SJCRH30 (cell line): ENCODE measurements at places on chromosomes 16 and 17.

DNA sequence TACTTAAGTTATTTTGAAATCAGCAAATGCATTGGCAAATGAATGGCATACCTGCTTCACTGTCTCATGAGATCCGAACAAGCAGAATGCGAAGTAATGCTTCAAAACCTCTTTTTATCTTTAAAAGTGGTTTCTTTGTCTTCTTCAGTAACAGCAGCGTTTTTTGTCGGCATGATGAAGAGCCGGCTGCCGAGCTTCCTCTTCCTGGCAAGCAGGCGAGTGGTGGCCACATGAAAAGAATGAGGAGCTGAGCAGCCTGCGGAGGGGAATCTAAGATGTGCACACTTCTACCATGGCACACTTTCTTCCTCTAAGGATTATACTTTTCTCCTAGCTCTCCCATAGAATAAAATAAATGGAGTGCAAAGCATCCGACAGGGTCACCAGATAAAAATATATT lies 42.4 kb upstream of the AKTIP start:
- DNase-seq: no peak

DNA sequence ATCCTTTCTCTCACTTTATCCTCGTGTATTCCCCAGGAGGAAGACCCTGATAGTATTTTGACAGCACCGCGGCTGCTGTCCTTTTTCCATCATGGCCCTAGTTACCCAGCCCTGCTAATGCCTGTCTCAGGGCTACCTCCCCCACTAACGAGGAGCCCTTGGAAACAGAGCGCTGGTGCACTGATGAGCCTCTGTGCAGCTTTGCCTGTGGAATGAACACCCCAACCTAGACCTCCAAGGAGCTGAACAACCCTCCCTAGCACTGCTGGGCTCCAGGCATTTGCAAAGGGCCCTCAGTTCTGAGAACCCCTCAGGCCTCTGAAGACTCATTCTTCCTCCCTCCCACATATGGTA lies 23.3 kb upstream of the CCL1 start:
- no peak for DNase-seq

DNA sequence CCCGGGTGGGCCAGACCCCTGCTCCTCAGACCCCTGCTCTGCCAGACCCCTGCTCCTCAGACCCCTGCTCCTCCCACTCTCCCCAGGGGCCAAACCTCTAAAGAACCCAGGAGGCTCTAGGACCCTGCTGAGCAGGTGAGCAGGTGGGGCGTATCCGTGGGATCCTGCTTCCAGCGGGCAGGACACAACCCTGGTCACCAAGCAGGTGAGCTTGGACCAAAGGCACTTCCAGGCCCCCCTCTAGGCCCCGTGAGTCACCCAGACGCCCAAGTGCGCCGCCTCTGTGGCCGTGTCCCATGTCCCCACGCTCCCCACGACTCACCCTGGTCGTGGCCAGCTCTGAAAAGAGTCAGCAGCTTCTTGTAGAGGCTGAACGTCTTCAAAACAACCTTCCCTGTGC lies 5.0 kb downstream of the CYBC1 start:
- no peak for DNase-seq

DNA sequence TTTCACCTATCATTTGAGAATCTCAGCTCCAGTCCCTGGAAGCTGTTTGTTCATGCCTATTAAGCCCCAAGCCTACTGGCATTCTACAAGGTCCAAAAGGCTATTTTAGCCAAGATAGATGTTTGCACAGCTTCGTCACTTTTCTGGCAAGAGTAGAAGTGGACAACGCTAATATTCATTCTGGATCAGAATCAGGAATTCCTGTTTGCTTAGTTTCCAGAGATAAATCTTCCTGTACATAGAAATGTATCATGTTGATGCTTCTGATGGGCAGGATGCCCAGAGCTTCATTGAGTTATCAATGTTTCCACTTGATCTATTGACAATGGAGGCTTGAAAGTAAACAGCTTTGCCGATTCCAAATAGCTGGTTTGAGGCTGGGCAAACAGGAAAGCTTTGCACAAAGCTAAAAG lies 260.7 kb upstream of the CA10 start:
- DNase-seq: no peak

- no peak for DNase-seq
Observed at GRCh38 chr17:82754297-82755208, 2.7 kb downstream of the TBCD start.

DNA sequence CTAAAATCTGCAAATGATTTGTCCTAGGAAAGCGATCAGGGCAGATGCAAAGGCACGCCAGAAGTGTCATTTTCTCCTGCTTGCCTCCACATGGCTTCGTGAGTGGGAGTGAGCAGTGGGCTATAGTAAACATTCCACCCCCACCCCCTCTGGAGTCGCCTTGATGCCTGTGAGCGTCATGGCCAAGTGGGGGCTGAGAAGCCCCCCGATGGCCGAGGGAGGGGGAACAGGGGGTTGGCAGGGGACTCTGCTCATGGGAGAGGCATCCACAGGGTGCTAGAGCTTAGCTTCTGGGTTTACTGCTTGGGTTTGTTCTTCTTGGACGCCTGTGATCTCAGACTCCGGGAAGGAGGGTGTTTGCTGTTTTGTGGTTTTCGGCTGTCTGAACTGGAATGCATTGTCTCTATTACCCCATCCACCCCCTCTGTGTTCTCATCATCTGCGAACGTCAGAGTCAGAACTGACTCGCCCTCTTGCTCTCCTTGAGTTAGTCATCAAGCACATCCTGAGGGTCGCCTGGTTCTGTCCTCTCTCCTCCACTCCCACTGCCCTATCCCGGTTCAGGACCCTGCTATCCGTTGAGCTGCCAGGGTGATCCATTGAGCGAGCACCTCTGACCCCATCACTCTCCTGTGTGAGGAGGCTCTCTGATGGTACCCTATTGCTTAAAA lies 15.4 kb downstream of the TNS4 start:
- DNase-seq: peak; percentile 57

DNA sequence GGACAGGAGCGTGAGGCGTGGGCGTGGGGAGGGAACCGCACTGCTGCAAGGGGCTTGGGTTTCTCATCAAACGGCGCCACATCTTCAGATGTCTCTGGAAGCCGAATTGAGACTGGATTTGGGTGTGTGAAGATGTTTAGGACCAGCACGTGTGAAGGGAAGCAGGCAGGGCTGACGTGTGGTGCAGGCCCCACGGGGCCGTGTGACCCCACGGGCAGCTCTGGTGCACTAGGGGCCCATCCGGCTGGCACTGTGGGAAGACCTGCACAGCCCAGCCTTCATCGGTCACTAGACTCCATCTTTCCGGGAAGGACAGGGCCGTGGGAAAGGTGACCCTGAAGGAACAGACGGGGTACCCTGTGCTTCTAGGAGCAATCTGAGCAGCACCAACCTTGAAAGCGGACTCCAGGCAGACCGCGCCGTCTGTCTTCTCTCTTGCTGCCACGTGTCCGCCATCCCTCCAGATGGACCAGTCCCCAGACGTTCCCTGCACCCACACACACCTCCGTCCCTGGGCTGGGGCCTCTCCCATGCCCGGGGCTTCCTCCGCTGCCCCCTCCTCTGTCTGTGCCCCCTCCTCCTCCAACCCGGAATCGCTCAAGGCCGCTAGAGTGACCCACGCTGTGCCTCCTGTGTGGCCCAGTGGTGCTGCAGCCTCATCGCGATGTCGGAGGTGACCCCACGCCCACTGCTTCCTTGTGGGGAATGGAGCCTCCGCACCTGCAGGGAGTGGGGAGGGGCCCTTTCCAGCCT lies 23.4 kb upstream of the CBFA2T3 start:
- DNase-seq: no peak

DNA sequence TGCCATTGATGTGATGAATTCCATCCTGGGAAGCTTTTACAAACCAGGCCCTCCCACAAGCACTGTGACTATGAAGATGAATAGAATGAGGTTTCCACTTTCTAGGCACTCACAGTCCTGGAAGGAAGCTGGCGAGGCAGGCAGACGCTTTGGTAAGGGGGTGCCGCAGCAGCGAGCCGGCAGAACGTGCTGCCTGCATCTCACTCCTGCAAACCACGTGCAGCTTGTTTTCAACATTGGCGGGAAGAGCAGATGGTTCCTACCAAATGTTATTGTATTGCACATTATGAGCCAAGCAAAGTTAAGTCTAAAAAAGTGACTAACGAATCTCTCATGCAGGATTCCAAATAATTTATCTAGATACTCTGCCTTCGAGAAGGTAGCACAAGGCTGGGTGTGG lies 3.7 kb upstream of the DNAI2 start:
- DNase-seq: no peak

DNA sequence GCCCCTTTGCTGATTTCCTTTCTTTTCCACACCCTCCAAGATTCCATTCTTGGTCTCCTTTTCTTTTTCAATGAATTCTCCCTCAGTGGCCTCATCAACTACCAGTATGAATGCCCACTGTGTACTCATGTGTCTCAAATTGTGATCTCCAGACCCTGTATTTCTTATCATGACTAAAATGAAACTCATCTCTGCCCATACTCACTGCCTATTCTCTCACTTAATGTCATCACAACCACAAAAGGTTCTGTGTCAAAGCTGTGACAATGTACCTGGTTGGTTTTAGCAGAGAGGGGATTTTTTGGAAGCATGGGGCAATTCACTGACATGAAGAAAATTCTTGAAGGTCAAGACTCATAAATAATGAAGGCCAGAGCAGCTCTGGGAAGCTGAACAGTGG lies 11.5 kb upstream of the TBX4 start:
- DNase-seq: no peak

GRCh38 chr16:12132290-12132689 lies 155.8 kb downstream of the SNX29 start:
- no peak for DNase-seq

GRCh38 chr16:78211946-78212345 lies 112.5 kb downstream of the WWOX start:
- no peak for DNase-seq

DNA sequence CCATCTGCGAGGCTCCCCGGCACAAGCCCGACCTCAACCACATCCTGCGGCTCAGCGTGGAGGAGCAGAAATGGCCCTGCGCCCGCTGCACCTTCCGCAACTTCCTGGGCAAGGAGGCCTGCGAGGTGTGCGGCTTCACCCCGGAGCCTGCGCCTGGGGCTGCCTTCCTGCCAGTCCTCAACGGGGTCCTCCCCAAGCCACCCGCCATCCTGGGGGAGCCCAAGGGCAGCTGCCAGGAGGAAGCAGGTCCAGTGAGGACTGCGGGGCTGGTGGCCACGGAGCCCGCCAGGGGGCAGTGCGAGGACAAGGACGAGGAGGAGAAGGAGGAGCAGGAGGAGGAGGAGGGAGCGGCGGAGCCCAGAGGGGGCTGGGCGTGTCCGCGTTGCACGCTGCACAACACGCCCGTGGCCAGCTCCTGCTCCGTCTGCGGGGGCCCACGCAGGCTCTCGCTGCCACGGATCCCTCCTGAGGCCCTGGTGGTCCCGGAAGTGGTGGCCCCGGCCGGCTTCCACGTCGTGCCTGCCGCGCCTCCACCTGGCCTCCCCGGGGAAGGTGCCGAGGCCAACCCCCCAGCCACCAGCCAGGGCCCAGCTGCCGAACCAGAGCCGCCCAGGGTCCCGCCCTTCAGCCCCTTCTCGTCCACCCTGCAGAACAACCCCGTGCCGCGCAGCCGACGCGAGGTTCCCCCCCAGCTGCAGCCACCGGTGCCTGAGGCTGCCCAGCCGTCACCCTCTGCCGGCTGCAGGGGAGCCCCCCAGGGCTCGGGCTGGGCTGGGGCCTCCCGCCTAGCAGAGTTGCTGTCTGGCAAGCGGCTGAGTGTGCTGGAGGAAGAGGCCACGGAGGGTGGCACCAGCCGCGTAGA lies 13.1 kb upstream of the PRR35 start:
- DNase-seq: no peak

DNA sequence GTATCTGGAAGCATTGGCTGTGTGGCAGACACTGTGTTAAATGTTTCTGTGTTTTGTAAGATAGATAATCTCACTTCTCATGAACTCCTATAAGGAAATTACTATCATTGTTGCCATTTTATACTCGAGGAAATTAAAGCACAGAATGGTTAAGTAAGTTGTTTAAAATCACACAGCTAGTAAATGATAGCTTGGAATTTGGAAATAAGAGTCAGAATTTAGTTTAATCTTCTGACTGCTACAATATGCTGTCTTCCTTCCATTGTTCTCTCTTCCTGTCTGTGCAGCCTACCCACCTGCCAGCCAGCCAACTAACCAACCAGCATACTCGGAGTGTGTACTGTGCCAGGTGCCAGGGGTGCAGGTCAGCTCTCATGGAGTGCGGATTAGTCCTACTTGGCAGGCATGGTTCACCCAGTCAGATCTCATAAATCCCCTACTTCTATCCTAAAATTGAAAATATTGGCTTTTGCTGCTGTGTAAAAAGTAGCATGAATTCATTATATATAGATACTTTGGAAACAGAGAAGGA lies 79.9 kb upstream of the LGALS9 start:
- no peak for DNase-seq

DNA sequence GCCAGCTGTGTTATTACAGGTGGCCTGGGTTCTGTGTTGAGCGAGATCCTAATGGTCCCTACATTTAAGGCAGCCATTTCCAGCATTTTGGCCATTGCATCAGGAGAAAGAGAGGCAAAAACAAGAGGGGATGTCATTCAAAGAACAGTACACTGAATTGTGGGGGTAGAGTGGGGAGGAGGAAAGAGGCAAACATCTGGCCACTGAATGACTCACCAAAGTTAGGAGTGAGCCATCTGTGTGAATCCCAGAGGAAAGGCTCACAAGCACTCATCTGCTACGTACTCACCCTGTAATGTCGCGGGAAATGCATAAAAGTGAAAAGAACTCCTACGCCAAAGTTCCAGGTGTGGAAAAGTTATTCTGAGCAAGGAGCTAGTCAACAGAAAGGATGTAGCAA lies 16.7 kb downstream of the KRABD2 start:
- DNase-seq: peak; percentile 50

DNA sequence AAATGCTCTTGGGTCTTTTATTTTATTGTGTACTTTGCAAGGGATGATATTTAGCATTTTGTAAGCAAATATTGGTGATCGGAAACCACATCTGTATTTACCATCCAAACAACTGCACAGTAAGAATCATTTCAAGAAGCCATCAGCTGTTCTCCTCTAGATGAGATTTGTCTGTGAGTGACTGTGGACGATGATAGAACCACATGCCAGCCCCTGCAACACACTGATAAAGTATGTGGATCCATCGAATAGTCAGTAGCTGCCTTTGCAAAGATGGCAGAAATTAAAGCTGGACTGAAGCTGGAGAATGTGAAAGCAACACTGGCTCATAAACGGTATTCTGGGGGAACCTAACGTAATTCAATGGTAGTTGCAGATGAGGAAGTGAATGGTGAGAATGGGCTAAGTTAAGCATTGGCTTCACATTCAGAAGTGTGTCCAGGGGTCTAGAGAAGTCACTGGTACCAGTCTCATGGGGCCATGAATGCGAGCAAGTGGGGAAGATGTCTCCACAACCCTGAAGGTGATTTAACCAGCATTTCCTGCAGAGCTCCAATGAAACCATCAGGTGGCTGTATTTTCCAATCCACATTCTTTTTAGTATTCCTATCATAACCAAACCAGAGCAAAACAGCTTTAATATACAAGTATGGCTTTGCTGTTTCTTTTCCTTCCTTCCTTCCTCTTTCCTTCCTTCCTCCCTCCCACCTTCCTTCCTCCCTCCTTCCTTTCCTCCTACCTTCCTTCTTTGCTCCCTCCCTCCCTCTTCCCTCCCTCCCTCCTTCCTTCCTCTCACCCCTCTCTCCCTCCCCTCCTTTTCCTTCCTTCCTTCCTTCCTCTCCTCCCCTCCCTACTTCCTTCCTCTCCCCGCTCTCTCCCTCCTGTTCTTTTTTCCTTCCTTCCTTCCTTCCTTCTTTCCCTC lies 169.4 kb downstream of the ABCA8 start:
- no peak for DNase-seq

- DNase-seq: no peak
Observed at GRCh38 chr17:59126809-59127417, 20.2 kb upstream of the TRIM37 start.
